ENCODE measurements at places on chromosomes 1 and 21. TPM values are rescaled to one million over a fixed set of nuclear protein-coding genes. Genes with fewer than 3 reads are reported as not detected.

Gene ROR1
- total RNA-seq = 11.3 TPM

Gene XKR8
- 14.2 TPM for total RNA-seq

Gene FAM163A
- not detected for total RNA-seq

Gene SLC2A5
- total RNA-seq = 0.64 TPM

Gene WDR64
- total RNA-seq = not detected

Gene SGIP1
- total RNA-seq = 75.2 TPM

Gene AQP10
- not detected for total RNA-seq

Gene DIO1
- not detected for total RNA-seq

Gene PLEKHN1
- 0.29 TPM for total RNA-seq

Gene C21orf91
- 14.3 TPM for total RNA-seq

Gene PCBP3
- 72.7 TPM for total RNA-seq

Gene FCGR3B
- total RNA-seq = not detected

Gene OXCT2
- total RNA-seq = 0.37 TPM

Gene PCP4L1
- 1.1 TPM for total RNA-seq

Gene TSPEAR
- total RNA-seq = not detected

Gene LRRC39
- total RNA-seq = 2.1 TPM

Gene STMN1
- 2,298 TPM for total RNA-seq

Gene CYP4X1
- total RNA-seq = 0.81 TPM

Gene RAB29
- 1.7 TPM for total RNA-seq

Gene FNDC7
- not detected for total RNA-seq

Gene PGLYRP4
- not detected for total RNA-seq

Gene KCNT2
- 126 TPM for total RNA-seq

Gene CYP4B1
- total RNA-seq = not detected

Gene ZBTB18
- 213 TPM for total RNA-seq

Gene KCNA2
- 19.7 TPM for total RNA-seq

Gene C1orf226
- 12.3 TPM for total RNA-seq

Gene CDC20
- total RNA-seq = 22.5 TPM

Gene GSTM5
- total RNA-seq = 0.20 TPM

Gene KRTAP10-8
- not detected for total RNA-seq

Gene ZNF648
- not detected for total RNA-seq

Gene IQGAP3
- total RNA-seq = 6.1 TPM

Gene LRRC71
- not detected for total RNA-seq

Gene FCAMR
- total RNA-seq = not detected

Gene LCE2B
- total RNA-seq = not detected

Gene BSND
- not detected for total RNA-seq

Gene OR2AK2
- 0.49 TPM for total RNA-seq

Gene OR2L8
- total RNA-seq = 0.61 TPM

Gene CCDC17
- total RNA-seq = 3.8 TPM

Gene C1orf185
- not detected for total RNA-seq

Gene TNFAIP8L2
- total RNA-seq = not detected

Gene FOXJ3
- total RNA-seq = 45.0 TPM

Gene GPR157
- total RNA-seq = 0.76 TPM

Gene STRIP1
- 90.2 TPM for total RNA-seq

Gene SELENOF
- 95.2 TPM for total RNA-seq

Gene ANGPTL1
- not detected for total RNA-seq

Gene KIF17
- 1.6 TPM for total RNA-seq
